Stimulated activated CD4-positive, alpha-beta T cell treated with anti-CD3 and anti-CD28 coated beads, Interleukin-1b, Interleukin-23, amount 100 ng/mL, for 1 hour (primary cell): ENCODE measurements at places on chromosomes 12 and 14.

- DNase-seq, result no peak
These were observed 16.7 kb downstream of the SLC38A4 start for GRCh38 chr12:46808955-46809697.

- no peak for DNase-seq
These were observed 90.4 kb downstream of the PIWIL1 start for GRCh38 chr12:130428116-130428515.

DNA sequence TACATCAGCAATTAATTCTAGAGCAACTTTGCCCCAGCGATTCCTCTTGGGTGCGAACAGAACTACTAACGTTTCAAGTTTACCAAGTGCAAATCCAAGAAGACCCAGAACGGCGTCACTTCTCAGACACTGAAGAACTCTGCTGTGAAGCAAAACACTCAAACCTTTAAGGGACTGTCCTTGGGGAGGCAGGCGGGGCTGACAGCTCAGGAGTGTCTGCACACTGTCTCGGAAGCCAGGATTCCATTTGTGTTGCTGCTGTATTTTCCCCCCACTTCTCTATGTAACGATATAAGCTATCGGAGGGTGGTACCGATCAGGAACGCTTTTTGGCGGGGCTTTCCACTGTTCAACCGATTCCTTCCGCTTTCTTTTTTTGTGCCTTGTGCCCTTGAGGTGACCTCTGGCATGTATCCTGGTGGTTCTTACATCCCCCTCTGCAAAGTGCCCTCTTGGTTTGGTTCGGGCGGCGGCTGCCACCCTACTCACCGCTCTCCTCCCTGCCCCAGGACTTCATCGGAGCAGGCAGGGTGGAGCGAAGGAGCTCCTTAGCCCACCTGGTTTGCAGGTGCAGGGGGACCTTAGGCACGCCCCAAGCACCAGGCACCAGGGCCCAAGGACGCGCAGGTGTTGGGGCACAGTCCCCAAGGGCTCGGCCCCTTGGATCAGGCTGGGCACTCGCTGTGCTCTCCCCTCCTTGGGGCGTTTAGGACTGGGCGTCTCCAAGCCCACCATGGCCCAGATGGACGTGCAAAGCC lies 19.2 kb upstream of the MLXIP start:
- no peak for DNase-seq

DNA sequence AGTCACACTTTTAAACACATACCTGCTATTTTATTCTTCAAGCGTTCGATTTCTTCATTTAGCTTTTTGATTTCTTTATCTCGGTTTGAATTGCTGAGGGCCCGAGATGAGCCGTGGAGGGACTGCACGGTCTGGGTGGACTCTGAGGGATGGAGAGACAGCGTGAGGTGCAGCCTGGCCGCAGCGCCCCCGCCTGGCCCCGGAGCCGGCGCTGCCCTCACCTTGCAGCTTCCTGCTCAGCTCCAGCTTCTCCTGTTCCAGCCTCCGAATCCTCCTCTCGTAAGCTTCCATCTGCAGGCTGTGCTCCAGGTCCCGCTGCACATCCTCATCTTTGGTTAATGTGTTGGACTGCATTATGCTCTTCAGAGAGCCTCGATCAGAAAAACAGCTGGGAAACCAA lies 53.2 kb downstream of the AMN start:
- DNase-seq, result no peak

GRCh38 chr12:56631790-56632700 lies 1.9 kb upstream of the BAZ2A start:
- DNase-seq, result no peak

DNA sequence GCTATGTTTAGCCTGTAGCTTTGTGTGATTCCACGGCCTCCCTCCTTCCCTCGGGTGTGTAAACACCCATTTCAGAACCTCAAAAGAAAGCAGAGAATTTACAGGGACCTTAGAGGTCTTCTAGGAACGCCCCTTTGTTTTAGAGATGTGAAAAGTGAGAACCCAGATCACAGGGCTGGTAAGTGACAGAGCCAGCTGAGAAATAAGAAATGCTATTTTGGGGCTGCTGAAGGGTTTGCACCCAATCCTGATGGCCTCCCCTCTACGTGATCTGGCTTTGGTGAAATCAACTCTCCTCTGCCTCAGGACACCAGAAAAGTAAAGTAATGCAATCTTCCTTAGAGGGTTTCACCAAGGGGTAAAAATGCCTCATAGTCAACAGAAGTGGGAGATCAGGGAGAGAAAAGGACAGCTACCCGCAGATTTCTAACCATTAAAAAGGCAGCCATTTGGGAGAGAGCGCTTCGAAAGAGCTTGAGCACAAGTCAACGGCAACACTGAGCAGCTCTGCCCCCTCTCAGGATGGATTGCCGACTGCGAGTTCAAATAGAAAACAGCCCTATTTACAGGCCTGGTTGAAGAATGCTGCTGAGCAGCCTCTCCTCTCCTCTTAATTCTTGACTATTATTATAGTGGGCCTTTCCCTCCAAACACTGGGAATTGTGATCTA lies 78.5 kb upstream of the RASSF3 start:
- no peak for DNase-seq

- no peak for DNase-seq
These were observed 61.7 kb downstream of the BCL11B start for GRCh38 chr14:99210333-99210732.

GRCh38 chr12:13176256-13176655 lies 20.3 kb upstream of the EMP1 start:
- DNase-seq, result no peak

DNA sequence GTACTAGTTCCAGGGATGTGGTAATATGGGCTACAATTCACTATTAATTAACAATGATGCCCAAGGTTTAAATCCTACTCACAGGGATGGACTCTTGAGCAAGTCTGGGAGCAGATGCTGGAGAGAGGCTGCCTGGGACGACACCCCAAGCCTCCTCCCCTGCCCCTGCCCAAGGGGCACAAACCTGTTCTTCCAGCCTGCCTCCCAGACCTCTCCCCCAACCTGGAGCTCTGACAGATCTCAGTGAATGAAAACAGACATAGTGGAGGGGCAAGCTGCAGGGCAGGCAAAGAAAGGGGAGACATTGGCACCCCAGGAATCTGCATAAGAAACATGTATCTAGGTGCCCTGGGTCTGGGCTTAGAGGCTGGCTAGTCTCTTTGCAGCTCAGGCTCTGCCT lies 5.8 kb downstream of the KDM2B start:
- DNase-seq, result no peak

DNA sequence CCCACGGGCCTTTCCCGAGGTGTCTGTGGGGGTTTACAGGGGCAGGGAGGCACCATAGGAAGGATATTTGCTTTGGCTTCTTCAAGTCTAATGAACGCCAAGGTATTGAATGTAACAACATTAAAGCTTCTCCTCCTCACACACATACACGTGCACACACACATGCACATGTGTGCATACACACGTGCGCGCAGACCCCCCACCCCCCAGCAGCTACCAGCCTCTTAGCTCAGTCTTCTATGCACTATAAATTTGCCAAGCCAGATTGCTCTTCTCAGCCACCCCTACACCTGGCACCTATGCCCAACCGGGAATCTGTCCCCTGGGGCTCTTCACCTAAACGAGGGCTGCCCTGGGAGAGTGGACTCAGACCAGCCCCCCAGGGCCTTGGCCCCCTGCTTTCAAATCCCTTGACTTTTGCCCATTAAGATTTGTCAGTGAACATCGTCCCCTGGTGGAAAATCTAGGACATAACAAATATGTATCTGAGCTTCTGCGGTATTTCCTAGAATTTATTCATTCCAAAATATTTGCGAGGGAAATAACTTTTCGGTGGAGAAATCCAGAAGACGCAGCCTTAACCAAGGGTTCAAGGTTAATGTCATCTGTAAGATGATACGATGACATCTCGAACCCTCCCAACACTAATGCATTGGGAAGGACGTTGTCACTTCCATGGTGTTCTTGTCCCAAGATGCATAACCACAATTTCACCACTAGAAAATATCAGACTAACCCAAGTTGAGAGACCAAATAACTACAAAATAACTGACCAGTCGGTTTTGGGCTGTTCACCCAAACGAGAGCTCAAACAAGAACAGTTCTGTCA lies 330.4 kb downstream of the MED13L start:
- DNase-seq, result no peak

DNA sequence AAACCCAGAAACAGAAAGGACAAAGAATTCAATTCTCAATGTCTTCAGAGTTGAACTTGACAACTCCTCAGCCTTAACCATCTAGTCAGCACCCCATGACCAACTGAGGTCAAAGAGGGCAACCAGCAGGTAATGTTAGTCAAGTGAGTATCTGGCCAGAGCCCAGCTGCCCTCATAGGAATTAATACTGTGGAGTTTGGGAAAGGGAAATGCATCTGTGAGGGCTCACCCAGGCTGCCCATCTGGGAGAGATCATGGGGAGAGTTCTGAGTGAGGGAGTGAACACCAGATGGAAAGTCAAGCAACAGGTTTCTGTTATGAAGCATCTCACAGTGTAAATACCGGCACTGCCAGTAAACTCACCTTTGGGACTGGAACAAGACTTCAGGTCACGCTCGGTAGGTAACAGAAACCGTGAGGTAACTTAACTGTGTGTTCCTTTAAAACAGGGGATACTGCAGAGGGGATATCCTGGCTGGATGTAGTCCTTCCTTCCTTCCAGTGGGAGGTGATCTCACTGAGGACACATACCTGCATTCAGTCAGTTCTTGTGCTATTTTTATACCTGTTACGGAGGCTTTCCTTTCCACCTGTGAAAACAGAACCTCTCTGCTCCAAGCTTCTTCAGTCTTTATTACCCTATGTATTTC lies 94.4 kb downstream of the DAD1 start:
- no peak for DNase-seq

DNA sequence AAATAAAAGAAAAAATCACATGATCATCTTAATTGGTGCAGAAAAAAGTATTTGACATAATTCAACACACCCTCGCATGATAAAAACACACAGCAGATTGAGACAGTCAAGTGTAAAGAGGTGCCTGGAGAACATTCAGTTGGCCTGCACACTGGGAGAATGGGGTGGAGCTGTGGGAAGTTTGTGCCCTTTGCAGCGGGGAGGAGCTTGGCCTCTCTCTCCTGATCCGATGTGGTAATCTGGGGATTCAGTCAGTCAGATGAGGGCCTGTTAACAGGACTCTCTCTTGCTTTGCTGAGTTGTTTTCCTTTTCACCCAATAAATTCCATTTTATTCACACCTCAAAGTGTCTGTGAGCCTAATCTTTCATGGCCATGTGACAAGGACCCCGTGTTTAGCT lies 5.9 kb downstream of the SERPINA6 start:
- no peak for DNase-seq

- no peak for DNase-seq
These were observed 5.4 kb upstream of the KRT2 start for GRCh38 chr12:52657250-52657902.

- DNase-seq, result no peak
These were observed 11.5 kb downstream of the GNS start for GRCh38 chr12:64747695-64748094.

GRCh38 chr14:94345344-94346064 lies 22.4 kb upstream of the SERPINA6 start:
- no peak for DNase-seq

DNA sequence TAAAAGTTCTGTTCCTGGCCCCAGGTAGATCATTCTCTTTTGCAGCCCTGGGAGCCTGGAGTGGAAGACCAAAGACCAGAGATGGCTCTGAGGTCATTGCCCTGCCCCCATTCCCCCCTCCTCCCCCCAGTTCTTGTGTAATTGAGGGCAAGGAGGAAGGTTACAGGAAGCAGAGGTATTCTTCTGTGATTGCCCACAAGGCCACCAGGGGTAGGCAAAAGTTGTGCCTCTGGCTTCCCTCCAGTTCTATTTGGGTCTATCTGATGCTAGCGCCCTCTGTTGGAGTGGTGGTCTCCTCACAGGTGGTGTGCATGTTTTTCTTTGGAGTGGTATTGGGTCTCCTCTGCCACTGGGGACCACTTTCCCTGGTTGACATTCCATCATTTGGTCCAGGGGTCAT lies 41.2 kb upstream of the CRY1 start:
- no peak for DNase-seq

- no peak for DNase-seq
These were observed 27.1 kb downstream of the ABCB9 start for GRCh38 chr12:122939125-122939524.

DNA sequence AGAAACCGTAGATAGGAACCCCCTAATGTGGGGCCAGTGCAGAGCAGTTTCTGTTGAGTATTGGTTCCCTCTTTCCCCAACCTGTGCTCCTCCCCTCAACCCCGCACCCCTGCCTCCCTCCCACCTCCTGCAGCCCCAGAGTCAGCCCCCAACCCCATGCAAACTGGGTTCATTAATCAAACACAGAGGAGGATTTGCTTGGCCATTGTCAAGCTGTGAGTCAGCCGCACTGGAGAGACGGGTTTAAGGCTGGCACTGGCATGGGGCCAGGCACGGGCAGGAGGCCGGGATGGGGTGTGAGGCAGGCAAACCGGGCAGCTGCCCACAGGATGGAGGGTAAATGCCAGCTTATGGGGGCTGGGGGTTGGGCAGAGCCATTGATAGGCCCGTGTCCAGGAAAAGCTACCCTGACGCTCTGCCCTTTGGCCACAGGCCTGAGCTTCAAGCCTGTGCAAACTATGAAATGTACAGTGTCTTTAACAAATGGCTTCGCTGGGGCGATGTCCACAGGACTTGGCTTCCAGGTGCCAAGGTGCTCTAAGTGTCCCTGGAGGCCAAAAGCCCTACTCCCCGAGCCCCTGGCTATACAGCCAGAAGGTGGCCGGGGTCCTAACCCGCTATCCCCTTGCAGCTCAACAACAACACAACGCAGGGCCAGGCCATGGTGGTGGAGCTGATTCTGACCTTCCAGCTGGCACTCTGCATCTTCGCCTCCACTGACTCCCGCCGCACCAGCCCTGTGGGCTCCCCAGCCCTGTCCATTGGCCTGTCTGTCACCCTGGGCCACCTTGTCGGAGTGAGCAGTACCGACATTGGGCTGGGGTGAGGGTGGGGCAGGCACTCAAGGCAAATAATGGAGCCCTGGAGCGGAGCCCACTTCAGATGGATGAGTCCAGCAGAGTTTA lies 1.4 kb downstream of the AQP5 start:
- DNase-seq, result no peak

DNA sequence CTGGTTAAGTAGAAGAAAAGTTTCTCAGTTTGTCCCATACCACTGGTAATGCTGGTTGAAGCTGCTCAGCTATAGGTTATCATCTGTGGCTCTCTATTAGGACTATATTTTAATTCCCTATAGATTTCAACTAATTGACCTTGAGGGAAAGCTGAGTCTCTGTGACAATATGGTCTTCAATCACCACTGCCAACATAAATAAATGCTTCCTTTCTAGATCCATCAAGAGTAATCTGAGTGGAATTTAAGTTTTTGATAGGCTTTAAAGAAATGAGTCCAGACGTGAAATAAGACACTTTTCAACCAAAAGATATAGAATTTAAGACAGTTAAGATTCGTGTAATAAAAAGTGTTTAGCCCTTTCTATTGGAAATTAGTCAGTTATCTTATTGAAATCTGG lies 63.5 kb upstream of the MYF6 start:
- no peak for DNase-seq

- no peak for DNase-seq
These were observed 175.7 kb upstream of the DDHD1 start for GRCh38 chr14:53328841-53329240.

DNA sequence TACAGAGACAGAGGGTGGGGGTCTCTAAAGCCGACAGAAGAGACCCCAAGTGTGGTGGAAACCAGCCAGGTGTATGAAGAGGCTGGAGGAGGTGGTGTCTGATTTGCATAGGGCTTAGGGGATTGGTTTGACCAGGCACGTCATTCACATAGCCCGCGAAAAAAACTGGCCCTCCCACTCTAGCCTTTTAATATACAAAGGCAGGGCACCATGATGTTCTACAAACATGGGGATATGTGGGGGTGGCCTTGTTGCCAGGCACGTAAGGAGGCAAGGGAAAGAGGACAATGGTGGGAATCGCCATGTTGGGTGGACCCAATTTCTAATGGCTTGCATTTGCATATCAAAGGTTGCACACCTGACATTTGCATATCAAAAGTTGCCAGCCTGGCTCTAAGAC lies 13.2 kb downstream of the LALBA start:
- DNase-seq, result no peak
